ENCODE measurements at places on chromosomes 4 and X.

DNA sequence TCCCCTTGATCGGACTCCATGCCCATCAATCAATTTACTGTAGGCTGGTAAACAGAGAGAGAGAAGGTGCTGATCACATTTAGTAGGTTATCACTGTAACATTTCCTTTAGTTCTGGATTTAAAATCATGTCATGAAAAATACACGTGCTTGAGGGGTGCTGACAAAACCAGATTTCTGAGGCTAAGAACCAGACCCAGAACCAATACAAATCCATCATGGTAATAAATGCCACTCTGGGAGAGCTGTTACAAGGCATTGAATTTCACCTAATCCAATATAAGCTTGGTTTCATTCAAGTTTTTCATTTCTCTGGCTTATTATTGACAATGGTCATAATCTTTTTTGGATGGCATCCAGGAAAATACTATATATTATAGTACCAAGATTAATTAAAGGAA, 54.5 kb downstream of the FBXO8 start:
- no peak for DNase-seq

DNA sequence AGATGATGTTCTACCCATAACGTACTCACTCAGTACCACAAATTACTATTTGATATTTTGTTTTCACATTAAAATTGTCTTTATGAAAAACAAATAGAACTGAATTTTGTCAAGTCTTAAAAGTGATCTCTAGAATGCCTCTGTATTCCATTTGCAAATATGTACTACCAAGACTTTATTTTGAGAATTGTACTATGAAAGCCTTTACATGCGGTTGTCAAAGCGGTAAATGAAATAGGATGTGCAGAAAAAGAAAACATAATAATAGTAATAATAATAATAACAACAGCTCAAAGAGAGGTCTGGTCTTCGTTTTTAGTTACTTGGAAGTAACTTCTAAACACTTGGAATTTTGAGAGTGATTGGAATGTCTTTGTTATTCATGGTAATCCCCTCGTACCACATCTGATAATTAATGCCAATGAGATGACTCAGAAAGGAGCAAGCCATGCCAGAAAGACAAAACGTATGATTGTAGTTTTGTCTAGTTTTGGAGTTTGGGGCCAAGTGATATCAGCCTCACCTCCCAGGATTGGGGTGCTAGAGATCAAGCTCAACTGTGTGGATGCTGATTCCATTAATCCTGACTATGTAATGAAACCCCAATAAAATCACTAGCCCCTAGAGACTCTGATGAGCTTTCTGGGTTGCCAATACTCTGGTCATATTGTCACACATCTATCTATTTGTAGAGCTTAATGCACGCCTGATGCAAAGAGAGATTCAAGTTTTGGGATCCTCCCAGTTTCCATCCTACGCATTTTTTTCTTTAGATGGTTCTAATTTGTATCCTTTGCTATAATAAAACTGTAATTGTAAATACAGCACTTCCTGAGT, 20.2 kb upstream of the CTSO start:
- no peak for DNase-seq

DNA sequence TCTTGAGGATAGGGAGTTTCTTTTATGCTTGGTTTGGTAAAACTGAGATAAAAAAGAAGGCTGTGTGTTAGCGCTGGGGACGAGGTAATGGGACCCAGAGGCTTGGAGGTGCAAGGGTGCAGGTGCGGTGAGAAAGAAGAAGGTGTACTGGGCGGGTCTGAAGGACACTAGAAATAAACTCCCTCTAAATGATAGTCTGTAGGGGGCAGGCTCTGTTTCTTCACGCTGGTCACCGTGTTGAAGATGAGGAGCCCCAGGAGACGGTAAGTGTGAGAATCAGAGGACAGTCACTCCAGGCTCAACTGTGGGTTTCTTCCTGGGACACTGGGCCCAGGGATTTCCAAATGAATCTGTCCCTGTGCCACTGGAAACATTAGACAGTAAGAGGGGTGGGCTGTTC, 131.4 kb downstream of the SORBS2 start:
- DNase-seq, result no peak

- no peak for DNase-seq
Observed at GRCh38 chrX:133868682-133869081, 116.7 kb downstream of the GPC3 start.

DNA sequence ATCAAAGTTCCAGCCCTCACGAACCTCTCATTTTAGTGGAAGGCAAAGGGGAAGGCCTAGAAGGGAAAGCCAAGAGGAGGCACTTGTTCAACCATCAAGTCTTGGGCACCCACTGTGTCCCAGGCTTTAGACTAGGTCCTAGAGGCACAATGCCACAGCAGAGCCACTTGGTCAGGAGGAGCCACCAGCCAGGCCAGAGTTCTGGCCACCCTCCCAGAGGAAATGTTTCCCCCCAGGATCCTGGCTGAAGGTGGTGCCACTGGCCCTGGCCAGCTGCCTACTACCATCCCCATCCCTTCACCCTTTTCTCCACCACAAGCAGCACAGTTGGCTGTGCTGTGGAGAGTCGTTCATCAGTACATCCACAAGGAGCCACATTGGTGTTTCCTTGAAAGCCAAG, 34.3 kb upstream of the XPNPEP2 start:
- no peak for DNase-seq

GRCh38 chr4:122798101-122798500, 28.5 kb upstream of the FGF2 start:
- no peak for DNase-seq

- no peak for DNase-seq
Observed at GRCh38 chr4:178037459-178038214, 595.4 kb upstream of the AGA start.

- DNase-seq, result no peak
Observed at GRCh38 chr4:4437798-4438470, 51.0 kb downstream of the NSG1 start.

- no peak for DNase-seq
Observed at GRCh38 chr4:11503166-11503565, 74.5 kb upstream of the HS3ST1 start.

- no peak for DNase-seq
Observed at GRCh38 chr4:165383591-165384073, 4.8 kb downstream of the CPE start.

DNA sequence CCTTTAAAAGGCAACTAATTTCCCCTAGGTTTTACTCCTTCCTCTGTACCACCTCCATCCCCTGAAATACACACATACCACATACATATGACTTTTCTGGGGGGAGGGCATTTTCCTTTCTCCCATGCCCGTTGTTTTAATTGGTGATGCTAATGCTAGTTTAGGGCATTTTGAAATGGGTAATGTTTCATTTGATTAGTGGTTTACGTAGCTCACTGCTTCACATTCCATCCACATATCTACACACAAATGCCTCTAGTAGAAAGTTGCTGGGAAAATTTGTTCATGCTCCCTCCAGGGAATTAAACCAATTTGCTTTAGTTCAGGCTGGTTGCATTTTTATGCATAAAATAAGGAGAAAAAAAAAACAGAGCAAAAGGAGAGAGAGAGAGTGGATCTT, 231.2 kb downstream of the FRAS1 start:
- DNase-seq, result no peak
